AG04450 (cell line): ENCODE measurements at places on chromosomes 6 and 20.

- no peak for DNase-seq
Measured at GRCh38 chr20:51386586-51386985, 155.9 kb downstream of the NFATC2 start.

GRCh38 chr20:59580146-59580946 lies 24.0 kb upstream of the PHACTR3 start:
- DNase-seq: no peak

DNA sequence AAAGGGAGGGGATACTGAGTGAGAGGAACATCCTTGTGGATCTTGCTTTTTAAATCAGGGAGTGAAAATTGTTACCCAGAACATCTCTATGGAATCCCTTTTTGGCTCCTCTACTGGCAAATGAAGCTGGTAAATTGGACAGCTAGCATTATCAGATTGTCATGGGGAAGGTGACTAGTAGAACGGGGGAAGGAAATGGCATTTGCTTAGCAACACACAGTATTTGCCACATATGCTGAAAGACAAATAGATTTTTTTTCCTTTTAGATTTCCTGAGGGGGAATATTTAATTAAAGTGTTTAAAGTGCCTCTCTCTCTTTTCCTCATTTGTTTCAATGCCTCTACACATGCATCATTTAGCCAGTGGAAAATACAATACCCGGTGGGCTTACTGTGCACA lies 573.5 kb downstream of the BCKDHB start:
- no peak for DNase-seq

- DNase-seq: no peak
Measured at GRCh38 chr6:50822078-50822476, 3.4 kb downstream of the TFAP2B start.

- DNase-seq: no peak
Measured at GRCh38 chr6:39063526-39063925, 14.9 kb downstream of the GLP1R start.

DNA sequence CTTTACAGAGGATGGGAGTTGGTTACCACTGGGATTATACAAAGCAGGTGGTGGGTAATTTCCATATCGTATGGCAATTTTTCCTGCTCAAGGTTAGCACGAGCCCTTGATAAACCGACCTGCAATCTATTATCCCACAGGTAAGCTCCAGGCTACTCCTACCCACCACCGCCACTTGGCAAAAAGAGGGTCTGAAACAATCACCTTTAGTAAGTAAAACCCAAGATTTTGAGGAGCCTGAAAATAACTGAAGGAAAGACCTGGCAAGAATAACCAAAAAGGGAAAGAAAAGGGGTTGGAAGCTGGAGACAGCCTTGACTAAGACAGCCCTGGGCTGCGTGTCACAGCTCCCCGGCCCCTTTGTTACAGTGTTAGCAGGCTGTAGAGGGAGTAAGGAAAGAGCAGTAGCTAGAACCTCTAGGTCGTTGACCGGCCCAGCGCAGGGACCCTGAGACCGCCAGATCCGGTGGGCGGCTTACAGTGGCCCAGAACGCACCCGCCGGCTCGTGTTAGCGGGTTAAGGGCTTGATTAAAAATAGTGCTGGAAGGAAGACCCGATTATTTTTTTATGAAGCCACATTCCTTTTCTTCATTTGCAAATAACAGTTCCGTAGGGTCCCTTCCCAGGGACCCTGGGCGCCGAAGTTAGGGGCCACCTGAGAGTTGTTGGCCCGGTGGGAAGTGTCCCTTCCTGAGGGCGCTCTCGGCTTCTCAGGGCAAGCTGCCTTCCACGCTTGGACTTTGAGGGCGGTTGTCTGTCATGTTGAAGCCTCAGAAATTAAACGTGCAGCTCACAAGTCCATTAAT lies 30.5 kb downstream of the TFAP2B start:
- DNase-seq: no peak

GRCh38 chr6:17419189-17419575 lies 25.8 kb downstream of the CAP2 start:
- no peak for DNase-seq
